ENCODE measurements at places on chromosomes 11 and 22.

- no peak for DNase-seq
These were observed 72.4 kb downstream of the CYTH4 start for GRCh38 chr22:37354670-37355069.

DNA sequence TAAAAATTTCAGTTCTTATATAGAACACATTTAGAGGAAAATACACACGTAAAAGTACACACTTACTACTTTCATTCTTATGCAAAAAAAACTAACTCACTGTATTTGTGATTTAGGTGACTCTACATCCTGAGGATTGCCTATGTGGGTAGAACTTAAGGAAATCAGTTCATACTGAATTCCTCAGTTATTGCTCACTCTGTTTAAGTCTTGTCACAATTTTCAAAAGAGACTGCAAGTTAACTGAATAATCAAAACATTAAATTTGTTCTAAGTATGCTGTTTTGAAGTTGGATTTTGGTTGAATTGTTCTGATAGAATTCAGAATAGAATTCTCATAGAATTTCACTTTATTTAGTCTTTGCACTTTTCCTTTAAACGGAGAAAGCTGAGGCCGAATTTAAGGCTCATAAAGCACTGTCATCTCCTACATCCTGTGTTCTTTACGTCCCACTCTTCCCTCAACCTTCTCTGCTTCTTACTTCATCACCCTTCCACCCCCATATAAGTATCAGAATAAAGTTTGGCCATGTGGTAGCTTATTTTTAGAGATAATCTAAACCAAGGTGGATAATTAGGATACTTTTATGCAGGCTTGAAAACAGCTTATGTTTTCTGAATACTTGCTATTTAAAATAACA lies 59.8 kb downstream of the APOL5 start:
- DNase-seq, result no peak

DNA sequence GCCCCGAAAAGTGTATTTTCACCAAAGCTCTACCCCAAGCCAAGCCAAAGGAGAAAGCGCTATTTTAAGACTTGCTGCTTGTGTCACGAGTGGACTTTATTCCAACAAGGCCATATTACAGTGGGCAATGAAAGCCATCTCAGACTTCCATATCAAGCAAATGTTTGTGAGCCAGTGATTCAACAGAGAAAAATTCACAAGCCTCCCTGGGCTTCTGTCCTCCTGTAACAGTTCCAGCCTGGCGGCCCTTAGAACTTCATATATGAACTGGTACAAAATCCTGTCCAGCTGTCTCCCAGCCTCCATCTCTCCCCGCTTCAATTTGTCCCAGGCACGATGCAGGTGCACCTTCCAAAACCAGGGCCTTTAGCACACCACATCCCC lies 11.2 kb downstream of the LARGE1 start:
- no peak for DNase-seq

GRCh38 chr11:85539740-85540139 lies 87.4 kb downstream of the DLG2 start:
- no peak for DNase-seq

GRCh38 chr11:10302359-10302743 lies 2.5 kb upstream of the ADM start:
- DNase-seq, result no peak
